ENCODE measurements at places on chromosomes 3 and 15.

DNA sequence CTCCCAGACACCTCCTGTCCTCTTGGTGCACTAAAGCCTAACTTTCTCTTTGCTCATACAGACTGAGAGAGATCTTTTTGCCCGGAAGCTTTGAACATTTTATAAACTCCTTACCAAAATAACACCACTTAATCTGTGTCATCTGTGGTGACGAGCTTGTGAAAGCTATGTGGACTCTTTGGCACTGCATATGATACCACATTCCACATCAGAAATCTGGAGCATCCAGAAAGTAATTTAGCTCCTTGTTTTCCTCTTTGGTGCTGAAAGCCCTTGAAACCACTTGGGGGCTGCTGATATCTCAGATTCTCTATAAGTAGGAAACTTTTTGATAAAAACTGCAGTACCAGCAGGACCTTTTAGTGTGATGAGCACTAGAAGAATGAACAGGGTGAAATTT is 128.3 kb downstream of the ALCAM start:
- DNase-seq = peak; percentile 30

GRCh38 chr3:14142567-14143270 is 17.9 kb downstream of the TMEM43 start:
- no peak for DNase-seq

GRCh38 chr3:12659316-12660015 is 4.5 kb downstream of the RAF1 start:
- no peak for DNase-seq

- DNase-seq = no peak
These were observed 89.6 kb downstream of the PDZRN3 start for GRCh38 chr3:73535137-73535536.

DNA sequence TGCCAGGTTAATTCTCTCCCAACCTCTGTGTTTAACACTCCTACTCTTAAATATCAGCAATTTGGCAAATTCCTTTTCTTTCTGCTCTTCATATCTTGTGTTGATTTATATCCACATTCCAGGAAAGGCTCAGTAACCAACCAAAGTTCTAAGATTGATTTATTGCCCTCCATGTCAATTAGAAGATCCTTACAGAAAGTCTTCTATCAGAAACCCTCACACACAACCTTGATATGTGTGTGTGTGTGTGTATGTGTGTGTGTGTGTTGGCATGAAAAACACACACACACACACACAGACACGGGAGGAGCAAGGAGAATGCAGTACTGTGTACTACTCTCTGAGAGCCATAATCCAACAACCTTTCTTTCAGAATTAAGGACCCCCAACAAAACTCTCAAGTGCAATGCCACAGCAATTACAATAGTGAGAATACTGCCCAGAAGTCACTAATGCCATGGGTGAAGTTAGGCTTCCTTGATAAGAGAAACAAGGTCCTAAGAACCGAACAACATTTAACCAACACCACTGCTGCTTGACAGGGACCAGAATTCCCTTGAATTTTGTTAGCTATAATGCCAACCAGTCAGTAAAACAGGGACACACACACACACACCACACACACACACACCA is 1.1 kb downstream of the LSAMP start:
- DNase-seq = no peak

GRCh38 chr3:155227141-155227540 is 66.3 kb downstream of the STRIT1 start:
- DNase-seq = no peak

DNA sequence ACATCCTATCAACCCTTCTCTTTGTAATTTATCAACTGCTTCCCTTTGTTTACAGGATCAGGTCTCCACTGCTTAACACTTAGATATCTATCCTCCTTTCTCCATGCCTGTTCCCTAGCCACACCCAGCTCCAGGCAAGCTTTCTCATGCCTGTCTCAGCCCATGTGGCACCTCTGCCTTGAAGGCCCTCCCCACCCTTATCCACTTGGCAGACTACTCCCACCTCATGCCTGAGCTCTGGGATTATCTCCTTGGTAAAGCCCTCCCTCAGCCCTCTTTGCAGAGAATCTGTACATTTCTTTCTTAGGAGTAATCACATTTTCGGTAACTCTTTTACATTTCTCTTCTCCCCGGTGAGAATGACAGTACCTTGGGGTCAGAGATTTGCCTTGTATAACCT is 96.0 kb downstream of the ATP1B3 start:
- DNase-seq = no peak

- DNase-seq = no peak
These were observed 104.9 kb upstream of the RPL32 start for GRCh38 chr3:12946251-12946648.

DNA sequence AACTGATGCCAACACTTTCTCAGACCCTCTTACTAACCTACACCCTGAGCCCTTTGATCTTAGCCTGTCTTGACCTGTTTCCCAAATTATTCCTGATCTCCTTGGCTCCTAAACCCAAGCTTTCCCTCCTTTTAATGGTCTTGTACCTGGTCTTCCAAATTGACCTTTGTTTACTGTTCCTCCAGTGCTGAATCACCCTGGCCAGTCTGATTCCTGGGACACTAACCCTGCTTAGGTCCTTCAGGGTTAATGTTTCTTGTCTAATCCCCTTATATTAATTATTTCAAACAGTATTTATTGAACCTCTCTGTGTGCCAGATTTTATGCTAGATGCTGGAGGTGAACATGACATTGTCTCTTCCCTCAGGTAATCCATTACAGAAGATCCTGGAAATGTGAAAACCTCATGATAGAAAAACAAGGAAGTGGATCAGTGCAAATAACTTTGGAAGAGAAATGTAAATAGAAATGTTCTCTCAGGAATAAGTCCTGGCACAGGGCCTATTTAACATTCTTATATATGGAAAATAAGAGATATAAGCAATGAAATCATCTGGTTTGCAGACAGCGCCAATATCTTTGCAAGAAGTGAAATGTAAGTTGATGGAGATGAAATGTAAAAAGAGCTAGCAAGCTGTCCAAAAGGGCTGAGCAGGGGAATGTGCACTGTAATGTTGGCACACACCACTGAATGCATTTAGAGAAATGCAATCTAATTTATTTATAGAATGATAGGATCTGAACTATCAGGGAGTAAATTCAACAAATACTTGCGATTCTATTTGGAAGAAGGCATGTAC is 20.7 kb downstream of the HGD start:
- DNase-seq = no peak

GRCh38 chr3:38325256-38325655 is 21.3 kb upstream of the XYLB start:
- DNase-seq = no peak

DNA sequence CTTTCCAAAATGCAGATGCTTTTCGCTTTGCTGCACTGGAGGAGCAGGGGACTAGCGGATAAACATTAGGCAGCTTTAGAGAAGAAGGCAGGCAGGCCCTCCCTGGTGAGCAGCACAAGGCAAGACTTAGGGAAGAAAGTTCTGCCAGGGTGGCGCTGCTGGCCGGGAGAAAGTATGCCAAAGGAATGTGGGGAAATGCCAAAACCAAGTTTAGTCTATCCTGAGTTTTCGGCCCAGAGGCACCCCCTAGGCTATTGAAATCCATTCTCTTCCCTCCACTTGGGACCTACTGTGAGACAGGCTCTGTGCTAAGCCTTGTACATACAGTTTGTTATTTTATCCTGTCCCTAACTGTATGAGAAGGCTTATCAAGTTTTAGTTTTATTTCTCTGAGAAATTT is 9.2 kb downstream of the SHC4 start:
- no peak for DNase-seq

DNA sequence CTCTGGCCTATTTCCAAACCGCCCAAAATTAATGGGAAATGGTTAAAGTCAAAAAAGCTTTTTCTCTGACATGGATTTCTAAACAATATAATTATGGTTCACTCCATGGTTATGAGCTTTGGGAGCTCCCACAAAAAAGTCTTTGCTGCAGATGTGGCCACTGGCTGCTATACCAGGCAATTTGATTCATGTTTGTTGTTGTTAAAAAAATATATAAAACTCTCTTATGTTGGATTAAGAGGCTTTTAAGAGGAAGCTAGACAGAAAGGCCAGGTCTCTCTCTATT is 258.6 kb downstream of the TIGIT start:
- DNase-seq = no peak

- DNase-seq = peak; percentile 90
These were observed 53.6 kb downstream of the VGLL3 start for GRCh38 chr3:86937306-86937791.

DNA sequence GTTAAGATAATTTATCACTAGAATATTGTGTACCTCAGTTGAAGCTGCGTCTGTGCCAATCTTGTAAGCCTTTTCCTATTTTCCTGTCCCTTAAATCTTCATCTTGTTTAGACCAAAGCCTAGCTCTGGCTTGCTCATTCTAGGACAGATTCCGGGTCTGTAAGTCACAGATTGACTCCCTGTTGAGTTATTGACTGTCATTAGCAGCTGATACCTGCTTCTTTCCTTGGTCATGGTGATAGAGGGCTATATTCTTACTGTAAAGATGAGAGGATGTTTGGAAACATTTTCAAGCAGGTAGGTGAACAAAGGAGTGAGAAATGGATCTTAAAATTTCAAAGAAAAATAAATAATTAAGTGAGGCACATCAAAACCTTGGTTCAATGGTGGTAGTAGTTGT is 200.2 kb downstream of the KCNH8 start:
- no peak for DNase-seq

GRCh38 chr3:190094160-190094718 is 26.5 kb downstream of the P3H2 start:
- DNase-seq = no peak

GRCh38 chr3:132720228-132720627 is 2.0 kb downstream of the NPHP3 start:
- DNase-seq = no peak

GRCh38 chr3:50214824-50215223 is 9.8 kb downstream of the SLC38A3 start:
- no peak for DNase-seq

- DNase-seq = no peak
These were observed 4.7 kb upstream of the COPB2 start for GRCh38 chr3:139394116-139394515.

DNA sequence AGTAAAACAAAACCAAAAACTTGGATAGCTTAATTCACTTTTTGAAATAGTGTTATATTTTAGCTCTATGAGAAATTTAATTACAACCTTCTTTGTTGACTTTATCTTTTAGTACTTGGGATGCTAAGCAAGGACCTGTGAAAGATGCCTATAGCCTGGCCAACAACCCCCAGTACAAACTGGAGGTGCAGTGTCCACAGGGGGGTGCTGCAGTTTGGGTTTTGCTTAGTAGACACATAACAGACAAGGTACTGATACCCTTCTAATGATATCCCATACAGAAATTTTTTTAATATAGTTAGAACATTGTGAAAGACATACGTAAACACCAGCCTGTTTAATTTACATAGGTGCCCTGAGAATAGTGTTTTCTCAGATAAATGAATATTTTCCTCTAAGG is 35.3 kb downstream of the CAPN7 start:
- DNase-seq = no peak

DNA sequence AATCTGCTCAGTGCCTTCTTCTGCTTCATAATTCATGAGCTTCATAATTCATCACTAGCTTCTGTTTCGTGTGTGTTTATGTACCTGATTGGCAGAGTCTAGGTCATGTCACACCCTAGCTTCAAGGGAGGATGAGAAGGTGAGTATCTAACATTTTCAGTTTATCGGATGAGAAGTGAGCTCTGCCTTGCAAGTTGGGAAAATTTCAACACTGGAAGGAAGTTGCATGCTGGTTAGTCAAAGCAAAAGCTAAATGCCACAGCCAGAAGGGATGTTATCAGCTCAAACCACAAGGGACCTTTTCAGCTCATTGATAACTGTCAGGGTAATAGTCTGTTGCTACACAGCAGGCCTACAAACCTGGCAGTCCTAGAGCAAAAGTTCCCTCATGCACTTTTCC is 7.3 kb upstream of the TNFSF10 start:
- DNase-seq = no peak

- DNase-seq = peak; percentile 74
These were observed 133.3 kb downstream of the MYLK start for GRCh38 chr3:123750659-123751420.

DNA sequence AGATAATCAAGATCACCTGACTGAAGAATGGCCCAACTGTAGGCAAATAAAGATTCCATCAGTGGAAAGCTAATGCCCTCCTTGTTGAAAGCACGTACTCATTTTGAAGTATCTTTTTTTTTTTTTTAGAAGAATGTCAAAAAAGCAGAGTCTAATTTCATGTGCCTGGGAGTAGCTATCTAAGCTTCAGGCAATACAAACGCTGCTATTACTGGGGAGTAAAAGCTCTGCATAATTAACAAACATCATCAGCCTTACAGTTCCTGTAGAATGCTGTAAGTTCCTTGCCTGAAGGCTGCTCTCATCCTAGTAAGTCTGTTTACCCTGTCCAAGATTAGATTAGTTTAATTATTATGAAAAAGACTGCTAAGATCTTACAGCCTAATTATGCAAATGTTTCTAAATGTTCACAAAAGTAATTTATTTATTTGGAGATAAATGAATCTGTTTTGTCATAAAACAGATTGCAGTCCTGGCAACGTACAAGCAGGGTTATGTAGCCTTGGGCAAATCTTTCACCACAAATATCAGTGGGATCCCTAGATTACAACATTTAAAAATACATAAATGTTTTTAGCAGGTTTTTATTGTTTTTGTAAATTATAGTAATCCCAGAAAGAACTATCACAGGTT is 451.3 kb upstream of the AGTR1 start:
- no peak for DNase-seq

DNA sequence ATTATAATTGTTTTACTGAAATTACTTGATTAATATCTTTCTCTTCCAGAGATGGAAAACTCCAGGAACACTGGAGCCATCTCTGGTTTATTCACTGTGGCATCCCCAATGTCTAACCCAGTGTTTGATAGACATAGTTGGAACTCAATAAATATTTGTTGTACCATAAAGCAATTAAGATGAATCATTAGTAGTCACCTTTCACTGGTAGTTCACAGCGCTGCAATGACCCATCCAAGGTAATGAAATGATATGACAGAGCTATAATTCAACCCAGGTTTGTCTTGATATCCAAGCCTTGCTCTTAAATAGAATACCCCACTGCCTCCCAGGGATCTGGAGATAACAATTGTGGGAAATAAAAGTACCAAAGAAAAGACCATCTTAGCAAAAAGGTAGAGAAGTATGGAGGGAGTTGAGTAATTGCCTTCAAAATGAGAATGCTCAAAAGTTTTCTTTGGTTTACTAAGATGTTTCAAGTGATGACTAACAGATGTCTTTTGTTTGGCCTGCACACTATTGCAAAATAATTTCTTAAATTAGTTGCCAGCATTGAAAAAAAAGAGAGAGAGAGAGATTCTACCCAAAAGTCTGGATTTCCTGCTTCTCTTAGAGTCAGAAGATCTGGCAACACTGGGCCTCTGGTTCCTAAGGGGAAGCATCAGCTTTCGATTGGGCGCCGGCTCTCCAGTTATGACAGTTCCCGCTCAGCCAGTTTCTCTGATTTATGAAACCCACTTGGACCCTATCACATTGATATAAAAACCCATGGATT is 348.5 kb downstream of the ERC2 start:
- DNase-seq = peak; percentile 60

- no peak for DNase-seq
These were observed 141.4 kb downstream of the PEX5L start for GRCh38 chr3:179895330-179895729.

DNA sequence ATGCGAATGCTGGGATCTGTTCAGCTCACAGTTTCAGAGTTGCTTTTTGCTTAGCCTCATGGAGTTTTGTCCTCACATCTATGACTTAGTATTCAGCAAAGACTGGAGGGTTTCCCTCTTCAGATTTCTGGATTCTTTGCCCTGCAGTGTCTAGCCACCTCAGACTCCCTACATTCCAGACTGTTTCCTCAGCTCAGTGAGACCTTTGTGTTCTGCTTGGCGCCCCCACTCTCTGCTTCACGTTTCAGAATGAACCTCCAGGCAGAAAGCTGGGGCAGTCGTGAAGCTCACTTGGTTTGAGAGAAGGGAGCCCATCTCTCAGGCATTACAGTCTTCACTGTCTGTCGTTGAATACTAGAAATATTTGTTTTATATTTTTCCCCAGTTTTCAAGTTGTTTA is 118.1 kb downstream of the CACNA1D start:
- no peak for DNase-seq
